ENCODE measurements at places on chromosomes 3 and 15. TPM values are rescaled to one million over a fixed set of nuclear protein-coding genes. Genes with fewer than 3 reads are reported as not detected.

The IQCH gene
- 2.5 TPM for total RNA-seq

The TMEM207 gene
- total RNA-seq, result not detected

The KATNBL1 gene
- total RNA-seq, result 48.5 TPM

The FAM81A gene
- total RNA-seq, result 0.06 TPM

The SHC4 gene
- total RNA-seq, result 0.57 TPM

The CPOX gene
- total RNA-seq, result 21.3 TPM

The NAALADL2 gene
- total RNA-seq, result 0.65 TPM

The TRAIP gene
- total RNA-seq, result 6.0 TPM

The ST8SIA2 gene
- 0.31 TPM for total RNA-seq

The SLCO3A1 gene
- total RNA-seq, result 0.97 TPM

The ISLR gene
- 0.06 TPM for total RNA-seq

The CERS3 gene
- not detected for total RNA-seq

The SERPINI2 gene
- total RNA-seq, result not detected

The PDZRN3 gene
- 0.19 TPM for total RNA-seq

The AGTR1 gene
- total RNA-seq, result not detected

The SCN5A gene
- 5.2 TPM for total RNA-seq

The CCK gene
- total RNA-seq, result not detected

The CADPS gene
- not detected for total RNA-seq

The THRB gene
- total RNA-seq, result under 0.01 TPM

The NUP210 gene
- total RNA-seq, result 7.9 TPM

The TFG gene
- 33.8 TPM for total RNA-seq

The P2RY13 gene
- not detected for total RNA-seq

The CKMT1A gene
- total RNA-seq, result not detected

The CAPN3 gene
- total RNA-seq, result 0.94 TPM

The TRIM69 gene
- 13.7 TPM for total RNA-seq

The GOLGA8Q gene
- 0.76 TPM for total RNA-seq

The CYP8B1 gene
- total RNA-seq, result not detected

The RNU5B-1 gene
- not detected for total RNA-seq

The PRR23A gene
- total RNA-seq, result not detected

The XRN1 gene
- total RNA-seq, result 63.1 TPM
